ENCODE measurements at places on chromosomes 5 and 9.

- no peak for DNase-seq
These were observed 40.7 kb downstream of the SECISBP2 start for GRCh38 chr9:89358985-89359384.

- peak; percentile 63 for DNase-seq
These were observed at the start of gene CD180 for GRCh38 chr5:67196537-67197059. CD180 (minus strand) TSS chr5:67196799; CDS start chr5:67196641, 158 bp downstream.

DNA sequence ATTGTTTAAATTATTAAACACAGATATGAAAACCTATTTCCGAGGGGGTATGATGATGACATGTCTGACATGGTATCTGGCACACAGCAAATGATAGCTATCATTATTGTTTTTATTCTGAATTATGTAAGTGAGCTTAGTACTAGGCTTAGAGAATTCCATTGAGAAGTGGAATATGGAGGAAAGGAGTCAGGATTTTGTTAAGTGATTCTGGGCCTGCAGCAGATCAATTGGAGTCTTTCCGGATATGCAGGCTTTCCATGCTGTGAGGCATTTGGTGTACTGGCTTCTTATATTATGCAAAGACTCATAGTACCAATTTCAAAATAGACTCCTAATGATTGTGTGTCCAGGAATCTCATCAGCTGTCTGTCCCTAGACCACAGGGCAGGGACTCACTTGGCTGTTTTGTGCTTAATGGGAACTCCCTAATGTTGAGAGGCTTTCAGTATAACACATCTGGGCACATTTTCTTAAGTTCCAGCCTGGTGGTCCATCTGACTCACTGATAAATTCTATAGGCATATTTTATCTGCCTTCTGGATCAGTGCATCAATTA lies 180.0 kb upstream of the KLF9 start:
- no peak for DNase-seq

GRCh38 chr5:65133477-65134110 lies 348.1 kb downstream of the ADAMTS6 start:
- no peak for DNase-seq

DNA sequence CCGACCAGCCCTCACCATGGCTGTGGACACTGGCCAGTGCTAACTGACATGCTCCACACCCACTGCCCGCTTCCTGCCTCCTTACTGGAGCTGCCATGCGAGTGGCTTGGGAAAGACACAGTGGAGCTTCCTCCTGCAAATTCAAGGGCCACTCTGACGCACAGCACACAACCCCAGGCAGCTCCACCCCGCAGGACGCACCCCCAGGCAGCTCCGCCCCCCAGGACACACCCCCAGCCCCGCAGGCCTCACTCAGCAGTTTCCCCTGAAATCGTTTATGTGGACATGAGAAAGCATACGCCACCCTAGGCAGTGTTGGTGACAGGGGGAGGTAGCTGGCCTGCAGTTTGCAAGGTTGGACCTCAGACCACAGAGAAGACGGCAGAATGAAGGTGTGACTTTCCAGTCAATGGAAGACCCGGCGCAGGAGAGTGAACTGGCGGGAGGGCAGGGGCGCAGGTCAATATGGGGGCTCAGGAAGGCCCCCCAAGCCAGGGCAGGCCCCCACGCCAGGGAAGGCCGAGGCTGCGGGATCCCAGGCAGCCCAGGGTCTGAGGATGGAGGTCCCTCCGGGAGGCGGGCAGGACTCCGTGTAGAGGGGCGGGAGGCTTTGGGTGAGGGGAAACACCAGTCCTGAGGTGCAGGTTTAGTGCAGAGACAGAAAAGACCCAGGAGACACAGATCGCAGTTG lies 21.6 kb downstream of the LPCAT1 start:
- DNase-seq: peak; percentile 80

- no peak for DNase-seq
These were observed 182.6 kb upstream of the TBCA start for GRCh38 chr5:77958642-77959330.

DNA sequence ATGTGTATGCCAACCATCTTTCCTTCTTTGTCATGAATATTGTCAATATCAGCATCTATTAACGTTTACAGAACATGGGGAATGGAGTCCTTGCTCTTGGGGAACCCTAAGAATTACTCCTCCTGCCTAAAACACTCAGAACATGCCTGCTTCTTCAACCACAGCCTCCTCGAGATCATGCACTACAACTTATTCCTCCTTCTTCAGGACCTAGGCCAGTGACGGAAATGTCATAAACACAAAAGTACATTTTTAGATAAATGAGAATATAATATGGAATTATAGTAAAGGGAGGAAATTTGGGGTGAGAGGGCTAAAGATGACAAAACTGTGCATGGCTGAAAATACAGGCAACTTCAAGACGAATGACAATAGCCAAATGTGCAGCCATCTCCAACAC lies 3.1 kb upstream of the IFNK start:
- DNase-seq: no peak

DNA sequence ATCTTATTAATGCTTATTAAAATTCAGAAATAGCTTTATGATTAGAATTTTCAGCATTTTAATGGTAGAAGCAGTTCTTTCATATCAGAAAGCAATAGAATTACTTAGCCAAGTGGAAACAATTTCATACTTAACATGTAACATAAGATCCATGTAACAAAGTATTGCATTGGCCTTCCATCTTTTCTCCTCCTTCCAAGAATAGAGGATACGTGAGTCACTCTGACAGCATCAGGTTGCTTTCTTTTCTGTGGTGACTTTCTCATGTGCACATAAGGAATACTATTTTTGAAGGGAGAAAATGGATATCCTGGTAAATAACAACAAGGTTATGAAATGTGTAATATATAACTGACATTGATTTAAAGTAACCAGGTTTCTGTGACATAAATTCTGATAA lies 272.2 kb downstream of the ANXA1 start:
- DNase-seq: no peak

GRCh38 chr5:175657593-175658271 lies at the start of gene HRH2:
HRH2 (plus strand) TSS chr5:175658071; CDS start chr5:175683234, 25,163 bp downstream.
- no peak for DNase-seq

- DNase-seq: peak; percentile 16
These were observed 137.6 kb downstream of the SUSD1 start for GRCh38 chr9:112037281-112038016.

DNA sequence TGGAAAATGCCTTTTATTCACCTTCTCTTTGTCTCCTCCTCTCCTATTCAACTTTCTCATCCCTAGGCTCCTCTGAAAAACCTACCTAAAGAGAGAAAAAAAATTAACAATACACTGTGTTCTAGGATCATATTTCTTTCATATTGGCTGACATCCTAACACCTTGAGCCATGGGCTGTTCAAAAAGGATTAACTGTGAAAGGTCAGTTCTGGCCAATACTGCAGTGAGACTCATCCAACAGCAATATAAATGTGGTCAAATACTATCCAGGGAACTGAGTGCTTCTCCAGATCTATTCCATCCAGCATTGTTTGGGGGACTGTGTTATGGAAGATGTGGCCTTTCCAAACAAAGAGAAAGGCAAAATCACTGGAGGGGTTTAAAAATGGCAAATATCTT lies 131.1 kb upstream of the MOCS2 start:
- DNase-seq: no peak

DNA sequence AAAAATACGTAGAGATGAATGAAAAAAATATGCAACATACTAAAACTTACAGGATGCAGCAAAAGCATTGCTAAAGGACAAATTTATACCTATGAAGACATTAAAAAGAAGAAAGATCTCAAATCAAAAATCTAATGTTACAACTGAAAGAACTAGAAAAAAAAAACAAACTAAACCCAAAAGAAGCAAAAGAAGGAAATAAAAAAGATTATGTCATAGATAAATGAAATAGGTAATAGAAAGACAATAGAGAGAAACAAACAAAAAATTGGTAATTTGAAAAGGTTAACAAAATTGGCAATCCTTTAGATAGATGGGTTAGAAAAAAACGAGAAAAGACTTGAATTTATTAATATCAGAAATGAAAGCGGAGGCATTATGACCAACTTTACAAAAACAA lies 1000.2 kb downstream of the TLE4 start:
- DNase-seq: no peak

DNA sequence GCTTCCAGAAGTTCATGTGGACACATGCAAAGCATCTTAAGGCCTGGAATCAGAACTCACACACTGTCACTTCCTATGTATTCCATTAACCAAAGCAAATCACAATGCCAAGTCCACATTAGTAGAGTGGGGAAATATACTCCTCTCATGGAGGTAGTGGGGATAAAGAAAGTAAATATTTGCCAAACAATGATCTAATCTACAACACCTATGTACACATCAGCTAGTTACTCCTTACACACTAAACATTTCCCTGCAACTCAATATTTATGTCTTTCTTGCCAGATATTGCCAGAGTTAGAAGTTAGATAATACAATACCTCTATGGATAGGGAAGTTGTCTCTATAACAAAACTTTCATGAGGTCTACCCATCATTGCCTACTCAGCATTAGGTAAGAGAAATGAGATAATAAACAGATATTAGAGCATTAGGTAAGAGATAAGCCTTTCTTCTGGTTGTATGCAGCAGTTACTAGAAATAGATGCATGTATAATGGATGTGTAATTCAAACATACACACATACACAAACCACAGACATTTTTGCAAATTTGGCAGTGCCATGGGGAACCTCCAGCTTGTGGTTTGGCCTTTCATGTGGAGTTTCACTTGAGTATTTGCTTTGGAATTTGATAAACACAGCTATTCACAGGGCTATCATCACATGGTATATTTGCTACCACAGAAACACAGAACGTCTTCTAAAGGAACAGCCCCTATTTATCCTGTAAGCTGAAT lies 196.5 kb downstream of the TLE1 start:
- no peak for DNase-seq

DNA sequence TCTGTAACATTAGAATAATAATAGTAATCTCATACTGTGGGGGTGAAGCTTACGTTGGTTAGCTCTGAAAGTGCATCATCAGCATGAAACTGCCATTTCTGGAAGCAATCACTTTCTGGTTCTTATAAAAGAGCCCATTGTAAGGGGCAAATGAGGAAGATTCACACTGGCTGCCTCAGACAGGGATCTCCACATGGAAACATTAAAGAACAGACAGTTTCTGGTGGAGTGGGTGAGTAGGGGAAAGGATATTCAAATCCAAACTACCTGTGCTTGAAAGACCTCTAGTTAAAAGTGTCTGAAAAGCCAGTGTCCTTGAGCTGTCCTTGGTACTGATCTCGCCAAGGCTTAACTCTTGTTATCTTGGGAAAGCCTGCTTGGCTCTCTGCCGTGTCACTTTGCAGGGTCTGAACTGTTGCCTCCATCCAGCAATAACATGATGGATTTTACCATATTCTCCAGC lies 19.1 kb upstream of the SLC31A2 start:
- DNase-seq: peak; percentile 30

- DNase-seq: peak; percentile 46
These were observed 395 bp downstream of the TLN1 start for GRCh38 chr9:35731415-35732184.

GRCh38 chr5:163544836-163545235 lies 39.4 kb downstream of the MAT2B start:
- DNase-seq: no peak

All from NAMALWA (cell line).